ENCODE measurements at places on chromosomes 7 and 10. TPM values are rescaled to one million over a fixed set of nuclear protein-coding genes. Genes with fewer than 3 reads are reported as not detected.
A peak's percentile ranks its signal among the peaks of the same experiment; 100 is the strongest.

GRCh38 chr7:148723846-148724245 lies 25.1 kb downstream of the CUL1 start:
- DNase-seq: no peak

GRCh38 chr7:129569811-129570215 lies 41.7 kb upstream of the NRF1 start:
- DNase-seq: no peak

DNA sequence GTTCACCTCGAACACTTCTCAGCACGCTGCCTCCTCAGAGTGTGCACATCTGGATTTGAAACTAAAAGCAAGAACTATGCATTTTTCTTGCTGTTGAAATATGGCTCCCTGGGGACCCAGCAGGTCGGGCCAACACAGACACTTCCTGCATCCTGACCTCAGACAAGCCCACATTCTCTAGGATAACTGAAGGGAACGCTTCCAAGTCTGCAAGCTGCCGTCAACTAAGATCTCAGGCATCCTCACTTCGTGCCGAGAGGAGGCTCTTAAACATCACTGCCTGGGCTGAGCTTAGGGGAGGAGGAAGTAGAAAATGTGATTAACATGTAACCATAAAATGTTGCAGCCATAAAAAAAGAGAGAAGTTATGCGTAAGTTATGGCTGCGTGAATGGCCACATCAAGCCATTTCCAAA lies 65.5 kb downstream of the PYROXD2 start:
- DNase-seq: no peak

DNA sequence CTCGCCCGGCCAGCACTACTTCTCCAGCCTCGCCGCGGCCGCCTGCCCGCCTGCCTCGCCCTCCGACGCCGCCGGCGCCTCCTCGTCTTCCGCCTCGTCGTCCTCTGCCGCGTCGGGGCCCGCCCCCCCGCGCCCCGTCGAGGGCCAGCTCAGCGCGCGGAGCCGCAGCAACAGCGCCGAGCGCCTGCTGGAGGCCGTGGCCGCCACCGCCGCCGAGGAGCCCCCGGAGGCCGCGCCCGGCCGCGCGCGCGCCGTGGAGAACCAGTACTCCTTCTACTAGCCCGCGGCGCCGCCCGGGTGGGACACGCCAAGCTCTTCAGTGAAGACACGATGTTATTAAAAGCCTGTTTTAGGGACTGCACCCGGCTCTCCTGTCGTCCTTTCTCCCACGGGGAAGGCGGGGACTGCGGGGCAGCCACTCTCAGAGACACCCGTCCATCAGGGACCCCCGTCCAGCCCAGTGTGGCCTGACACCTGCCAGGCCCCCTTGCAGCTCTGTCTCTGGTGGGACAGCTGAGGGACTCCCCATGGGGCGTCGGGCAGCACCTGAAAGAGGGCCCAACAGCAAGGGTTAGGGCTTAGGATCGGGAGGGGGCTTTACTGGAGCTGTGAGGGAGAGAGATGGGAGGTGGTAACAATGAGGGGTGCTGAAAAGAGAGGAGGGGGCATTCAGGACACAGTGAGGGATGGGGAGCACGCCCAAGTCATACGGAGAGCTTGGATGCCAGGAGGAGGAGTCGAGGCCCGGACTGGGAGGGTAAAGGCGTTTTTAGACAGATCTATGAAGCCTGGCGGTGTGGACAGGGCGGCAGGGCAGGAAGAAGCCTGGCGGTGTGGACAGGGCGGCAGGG lies 34.7 kb downstream of the SPDYE6 start:
- DNase-seq: no peak

DNA sequence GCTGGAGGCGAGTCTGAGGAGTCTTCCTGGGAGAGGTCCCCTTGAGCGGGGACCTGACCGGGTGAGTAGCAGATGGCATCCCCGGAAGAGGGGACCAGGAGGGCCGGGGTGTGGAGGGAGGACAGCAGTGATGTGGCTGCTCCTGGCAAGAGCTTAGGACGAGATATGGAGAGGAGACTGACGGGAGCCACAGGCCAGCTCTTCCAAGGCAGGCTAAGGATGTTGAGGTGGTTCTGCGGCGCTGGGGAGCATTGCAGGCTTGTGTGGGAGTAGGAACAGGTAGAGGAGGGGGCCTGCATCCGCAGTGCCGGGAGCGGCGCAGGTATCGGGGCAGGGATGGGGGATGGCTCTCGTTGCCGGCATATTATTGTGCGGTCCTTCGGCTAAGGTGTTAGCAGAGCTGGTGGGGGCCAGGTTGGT lies 76.7 kb upstream of the ANLN start:
- DNase-seq: peak; percentile 66

DNA sequence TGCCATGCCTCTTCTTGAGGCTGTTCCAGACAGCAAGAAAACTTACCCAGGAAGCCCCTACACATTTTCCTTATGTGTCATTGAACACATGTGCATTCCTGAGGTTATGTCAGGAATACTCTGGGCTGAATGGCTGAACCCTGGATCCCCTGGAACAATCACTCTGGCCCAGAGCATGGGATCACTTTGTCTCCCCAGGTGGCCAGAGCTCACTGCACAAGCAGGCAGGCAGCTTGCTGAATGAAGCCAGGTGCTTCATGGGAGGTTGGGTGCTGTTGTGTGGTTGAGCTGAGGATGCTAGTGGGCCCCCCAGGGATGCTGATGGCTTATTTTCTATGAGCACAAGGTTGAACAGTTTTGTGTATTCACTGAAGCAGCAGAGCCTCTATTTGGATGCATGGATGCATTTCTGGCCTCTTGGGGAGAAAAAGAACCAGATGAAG lies 54.7 kb upstream of the NPTX2 start:
- DNase-seq: no peak

DNA sequence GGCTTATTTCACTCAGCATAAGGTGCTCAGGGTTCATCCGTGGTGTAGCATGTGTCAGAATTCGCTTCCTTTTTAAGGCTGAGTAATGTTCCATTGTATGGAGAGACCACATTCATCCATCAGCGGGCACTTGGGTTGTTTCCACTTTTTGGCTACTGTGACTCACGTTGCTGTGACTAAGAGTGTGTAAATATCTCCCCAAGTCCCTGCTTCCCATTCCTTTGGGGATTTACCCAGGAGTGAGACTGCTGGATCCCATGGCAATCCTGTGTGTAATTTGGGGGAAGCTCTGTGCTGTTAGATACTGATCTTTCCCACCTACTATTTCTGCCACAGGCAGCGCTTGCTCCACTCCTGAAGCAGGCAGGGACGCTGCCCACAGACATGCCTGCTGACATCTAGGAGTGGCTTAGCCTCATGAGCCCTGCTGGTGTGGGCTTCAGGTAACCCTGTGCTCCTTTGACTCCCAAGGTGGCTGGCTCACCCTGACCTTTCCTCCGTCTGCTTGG lies 346.0 kb downstream of the FRMD4A start:
- no peak for DNase-seq

- DNase-seq: peak; percentile 80
Observed at GRCh38 chr7:47069385-47070076, 512.4 kb downstream of the TNS3 start.

DNA sequence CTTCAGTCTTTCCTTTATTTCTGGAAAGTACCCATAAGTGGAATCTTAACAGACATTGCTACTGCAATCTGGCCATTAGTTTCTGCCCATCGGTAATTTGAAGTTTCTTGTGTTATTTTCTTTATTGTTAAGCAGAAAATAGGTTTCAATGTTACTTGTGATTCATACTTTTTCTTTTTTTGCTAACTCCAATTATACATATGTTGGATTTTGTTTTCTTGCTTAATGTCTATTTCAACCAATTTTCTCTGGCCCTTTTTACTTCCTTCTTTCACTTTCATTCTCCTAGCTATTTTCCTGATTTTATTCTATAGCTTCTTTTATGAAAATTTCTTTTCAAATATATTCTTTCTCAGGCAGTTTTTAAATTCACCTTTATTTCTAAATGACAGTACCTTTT lies 457.4 kb downstream of the TCERG1L start:
- DNase-seq: no peak

DNA sequence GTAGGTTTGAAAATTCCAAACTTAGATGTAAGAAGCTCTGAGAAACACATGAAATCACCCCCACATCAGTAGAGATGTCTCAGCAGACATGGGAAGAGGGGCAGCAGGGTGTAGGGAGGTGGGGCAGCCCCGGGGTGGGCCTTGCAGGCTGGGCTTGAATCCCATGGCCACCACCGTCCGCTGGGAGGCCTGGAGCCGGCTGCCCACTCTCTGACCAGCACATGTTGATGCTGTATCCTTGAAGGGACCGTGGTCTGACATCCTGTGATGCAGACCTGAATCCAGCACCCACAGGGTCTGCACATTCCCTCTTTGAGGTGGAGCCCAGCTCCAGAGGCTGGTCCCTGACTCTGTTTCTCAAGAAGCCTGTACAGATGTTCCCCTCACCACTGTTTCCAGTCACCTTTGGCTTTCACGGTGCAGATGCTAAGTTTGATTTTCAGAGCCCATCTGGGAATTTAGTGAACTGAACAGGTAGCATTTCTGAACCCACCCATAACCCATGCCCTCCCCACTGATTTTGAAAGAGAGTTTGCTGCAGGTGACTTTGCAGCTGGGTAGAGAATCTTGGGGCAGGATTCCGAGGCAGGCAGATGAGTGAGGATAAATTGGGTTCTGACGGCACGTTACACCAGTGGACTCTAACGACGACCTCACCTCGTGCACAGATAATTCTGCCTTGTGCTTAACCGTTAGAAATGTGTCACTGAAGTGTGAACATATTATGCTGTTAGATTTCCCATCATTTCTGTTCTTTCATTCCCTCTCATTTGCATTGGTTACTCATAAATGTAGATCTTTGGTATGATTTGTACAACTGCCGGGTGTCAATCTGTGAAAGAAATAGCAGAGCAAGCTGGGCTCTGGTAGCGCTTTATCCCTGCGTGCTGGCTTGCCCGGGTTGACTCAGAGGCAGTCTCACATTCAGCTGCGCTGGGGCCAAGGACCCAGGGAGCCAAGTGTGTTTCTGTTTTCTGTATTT lies 45.7 kb downstream of the IKZF1 start:
- no peak for DNase-seq

- no peak for DNase-seq
Observed at GRCh38 chr7:7761340-7761973, 43.0 kb upstream of the RPA3 start.

DNA sequence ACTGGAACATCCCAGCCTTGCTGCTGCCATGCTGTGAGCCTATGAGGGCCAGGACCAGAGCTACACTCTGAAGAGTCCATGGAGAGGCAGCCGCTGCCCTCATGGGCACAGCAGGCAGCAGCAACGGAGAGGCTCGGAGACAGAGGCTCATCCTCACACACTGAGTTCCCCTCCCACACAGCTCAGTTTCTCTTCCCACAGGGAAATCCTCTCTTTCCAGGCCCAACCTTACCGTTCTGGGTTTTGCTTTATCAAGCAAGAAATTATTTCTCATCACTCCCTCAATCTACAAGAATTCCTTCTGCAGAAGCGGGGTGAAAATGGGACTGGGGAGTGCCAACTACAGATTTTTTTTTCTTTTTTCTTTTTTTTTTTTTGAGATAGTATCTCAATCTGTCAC lies 36.6 kb downstream of the GOLGA7B start:
- DNase-seq: no peak

- no peak for DNase-seq
Observed at GRCh38 chr7:126979722-126980121, 273.0 kb downstream of the GRM8 start.

DNA sequence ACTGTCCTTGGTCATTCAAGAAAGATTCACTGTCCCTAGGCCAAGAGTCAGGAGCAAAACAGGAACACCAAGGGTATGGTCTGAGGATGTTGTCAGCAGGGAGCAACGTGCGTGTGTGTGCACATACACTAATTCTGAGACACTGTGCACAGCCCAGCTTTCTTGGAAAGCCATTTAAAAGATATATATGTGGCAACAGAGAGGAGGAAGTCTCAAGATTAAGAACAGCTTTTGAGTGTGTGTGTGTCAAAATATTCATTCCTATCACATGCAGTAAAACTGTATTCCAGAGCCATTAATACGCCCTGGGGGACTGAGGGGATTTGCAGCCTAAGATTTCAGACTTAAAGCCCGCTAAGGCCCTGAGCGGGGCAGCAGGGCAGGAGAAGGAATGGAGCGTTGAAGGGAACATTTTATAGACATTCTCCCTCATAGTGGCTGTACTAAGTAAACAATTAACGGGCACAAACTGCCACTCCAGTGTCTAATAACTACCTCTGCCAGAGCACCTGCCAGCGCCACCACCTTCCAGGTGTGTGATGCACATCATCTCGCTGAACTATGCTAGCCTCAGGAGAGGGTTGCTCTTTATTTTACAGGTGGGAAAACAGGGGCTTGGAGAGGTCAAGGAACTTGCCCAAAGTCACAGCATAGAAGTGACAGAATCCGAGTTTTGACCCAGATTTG lies 2.0 kb downstream of the NOD1 start:
- DNase-seq: no peak

DNA sequence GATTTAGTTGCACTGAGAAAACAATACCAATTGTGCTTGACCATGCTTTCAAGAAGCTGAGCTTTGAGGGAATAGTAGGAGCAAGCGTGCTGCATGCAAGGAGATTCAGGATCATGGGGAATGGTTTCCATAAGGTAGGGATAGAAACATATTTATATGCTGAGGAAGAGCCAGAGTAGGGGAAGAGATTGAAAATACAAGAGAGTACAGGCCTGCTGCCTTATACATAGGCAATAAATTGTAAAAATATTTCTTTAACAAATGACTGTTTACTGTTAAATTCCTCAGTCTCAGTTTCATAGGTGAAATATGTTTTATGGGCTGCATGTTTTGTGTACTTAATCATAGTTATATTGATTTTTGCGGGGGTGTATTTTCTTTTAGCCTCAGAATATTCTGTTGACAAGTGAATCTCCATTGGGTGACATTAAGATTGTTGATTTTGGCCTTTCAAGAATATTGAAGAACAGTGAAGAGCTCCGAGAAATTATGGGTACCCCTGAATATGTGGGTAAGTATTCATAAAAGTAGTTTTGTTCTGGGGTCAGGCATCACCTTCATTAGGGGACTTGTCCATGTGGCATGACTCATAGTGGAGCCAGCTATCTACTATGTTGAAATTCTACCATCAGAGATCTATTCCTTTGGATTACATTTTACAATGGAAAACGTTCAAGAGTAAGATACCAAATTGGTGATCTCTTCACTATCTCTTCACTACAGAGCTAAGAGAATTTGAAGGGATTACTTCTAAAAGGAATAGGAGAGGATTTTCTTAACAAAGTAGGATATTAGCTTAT lies 36.5 kb downstream of the STK17A start:
- DNase-seq: no peak

GRCh38 chr7:156234192-156234591 lies 406.4 kb upstream of the RNF32 start:
- no peak for DNase-seq

GRCh38 chr10:21146436-21146789 lies 249.3 kb upstream of the NEBL start:
- no peak for DNase-seq

The ITIH5 gene
- 24.9 TPM for total RNA-seq

The CLDN12 gene
- 17.6 TPM for total RNA-seq

The ZNF503 gene
- total RNA-seq: 101 TPM

The TRPV5 gene
- not detected for total RNA-seq

The JCAD gene
- total RNA-seq: 42.4 TPM

The H2BK1 gene
- total RNA-seq: not detected

The AKR1D1 gene
- not detected for total RNA-seq

The ARHGEF35 gene
- total RNA-seq: 1.5 TPM

Data from esophagus muscularis mucosa (tissue), 4 donors.